Smooth muscle cell of the umbilical artery (primary cell): ENCODE measurements at places on chromosomes 4 and X. TPM values are rescaled to one million over a fixed set of nuclear protein-coding genes. Genes with fewer than 3 reads are reported as not detected.

GC gene
- total RNA-seq, result not detected in 2 replicates

MUC7 gene
- not detected in 2 replicates for total RNA-seq

MTTP gene
- 0.09 and 0.30 TPM in 2 replicates for total RNA-seq

KIAA1210 gene
- total RNA-seq, result not detected in 2 replicates

TMPRSS11A gene
- not detected in 2 replicates for total RNA-seq

NAA11 gene
- not detected in 2 replicates for total RNA-seq

WWC2 gene
- 34.1 and 64.2 TPM in 2 replicates for total RNA-seq

CCNI gene
- total RNA-seq, result 144 and 158 TPM in 2 replicates

CD40LG gene
- total RNA-seq, result not detected in 2 replicates

SPP1 gene
- 3.3 and 6.9 TPM in 2 replicates for total RNA-seq

ARHGAP6 gene
- 0.09 and 0.30 TPM in 2 replicates for total RNA-seq

GPRASP1 gene
- 3.7 and 5.0 TPM in 2 replicates for total RNA-seq

PNCK gene
- total RNA-seq, result 0.59 and 0.92 TPM in 2 replicates

SPATA18 gene
- 23.2 and 25.4 TPM in 2 replicates for total RNA-seq

ARMCX4 gene
- total RNA-seq, result 8.3 and 10.5 TPM in 2 replicates

VCX3A gene
- not detected in 2 replicates for total RNA-seq

ANK2 gene
- 49.0 and 71.8 TPM in 2 replicates for total RNA-seq

IL1RAPL1 gene
- 0.89 and 9.0 TPM in 2 replicates for total RNA-seq

MAGEA12 gene
- total RNA-seq, result not detected in 2 replicates

SLAIN2 gene
- total RNA-seq, result 27.0 and 30.7 TPM in 2 replicates

ABCG2 gene
- total RNA-seq, result 0.89 and 1.8 TPM in 2 replicates

SMPX gene
- total RNA-seq, result not detected in 2 replicates

RTL3 gene
- total RNA-seq, result 0.05 TPM in 1 of 2 replicates, not detected in the other

MXRA5 gene
- total RNA-seq, result 6.6 and 60.6 TPM in 2 replicates

CENPU gene
- 2.4 and 17.3 TPM in 2 replicates for total RNA-seq

SMIM10 gene
- 1.8 and 3.6 TPM in 2 replicates for total RNA-seq

UGT2B17 gene
- total RNA-seq, result not detected in 2 replicates

CTAG1A gene
- not detected in 2 replicates for total RNA-seq

LAMTOR3 gene
- total RNA-seq, result 44.1 and 49.6 TPM in 2 replicates

KLF8 gene
- total RNA-seq, result under 0.01 and 0.55 TPM in 2 replicates

GAGE12J gene
- total RNA-seq, result not detected in 2 replicates

PNMA6A gene
- 2.0 and 3.9 TPM in 2 replicates for total RNA-seq

RAB9A gene
- total RNA-seq, result 16.2 and 29.4 TPM in 2 replicates

CNGA2 gene
- not detected in 2 replicates for total RNA-seq

GPR34 gene
- under 0.01 TPM in 1 of 2 replicates, not detected in the other for total RNA-seq

BGN gene
- total RNA-seq, result 34.1 and 66.8 TPM in 2 replicates

CLTRN gene
- total RNA-seq, result 0.42 TPM in 1 of 2 replicates, not detected in the other

AFF2 gene
- 3.6 and 6.8 TPM in 2 replicates for total RNA-seq

GPRASP3 gene
- 5.4 and 5.6 TPM in 2 replicates for total RNA-seq

HHIP gene
- 0.59 and 13.1 TPM in 2 replicates for total RNA-seq

MAGEA2 gene
- not detected in 2 replicates for total RNA-seq

ARMCX1 gene
- total RNA-seq, result 32.0 and 46.3 TPM in 2 replicates

ADAMTS3 gene
- total RNA-seq, result 3.3 and 5.5 TPM in 2 replicates

SH3D19 gene
- total RNA-seq, result 24.1 and 31.6 TPM in 2 replicates

PDE6B gene
- 0.32 and 1.2 TPM in 2 replicates for total RNA-seq

TEX13C gene
- total RNA-seq, result not detected in 2 replicates

TTC29 gene
- total RNA-seq, result not detected in 2 replicates

TRIM61 gene
- total RNA-seq, result 3.0 and 6.8 TPM in 2 replicates

SLC6A14 gene
- total RNA-seq, result not detected in 2 replicates

GLRA2 gene
- not detected in 2 replicates for total RNA-seq

GUCY1B1 gene
- 4.9 and 11.9 TPM in 2 replicates for total RNA-seq

CTSO gene
- 15.6 and 20.8 TPM in 2 replicates for total RNA-seq

GUCY1A1 gene
- total RNA-seq, result 0.78 and 2.1 TPM in 2 replicates

BMX gene
- total RNA-seq, result 0.23 and 0.30 TPM in 2 replicates
